ENCODE measurements at places on chromosomes 6 and 20. TPM values are rescaled to one million over a fixed set of nuclear protein-coding genes. Genes with fewer than 3 reads are reported as not detected.
A peak's percentile ranks its signal among the peaks of the same experiment; 100 is the strongest.

DNA sequence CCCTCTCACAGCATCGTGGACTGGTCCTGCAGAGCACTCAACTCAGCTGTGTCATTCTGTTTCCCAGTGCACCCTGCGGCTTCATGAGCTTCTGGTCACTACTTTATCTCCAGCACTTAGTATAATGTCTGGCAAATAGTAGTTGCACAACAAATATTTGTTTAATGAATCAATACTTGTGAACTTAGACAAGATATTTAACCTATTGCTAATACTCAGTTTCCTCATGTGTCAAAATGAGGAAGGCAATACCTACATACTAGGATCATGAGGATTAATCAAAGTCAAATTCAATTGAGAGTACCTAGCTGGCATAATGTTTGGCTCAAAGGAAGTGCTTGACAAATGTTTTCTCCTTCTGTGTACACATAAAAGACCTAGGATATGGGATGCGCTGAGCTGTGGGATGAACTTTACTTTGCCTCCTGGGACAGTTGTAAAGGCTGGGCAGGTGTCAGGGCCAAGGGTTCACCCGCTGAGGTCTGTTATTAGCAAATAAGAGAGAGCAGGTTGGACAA, 86.3 kb downstream of the FNDC1 start:
- H3K36me3 ChIP-seq, result no peaks in the 10 kb centered on the region
- no peaks in the 10 kb centered on the region for H3K27me3 ChIP-seq
- H3K27ac ChIP-seq, result no peak overlapping the region
- no peaks in the 10 kb centered on the region for H3K4me1 ChIP-seq
- H3K4me3 ChIP-seq, result no peak overlapping the region

GRCh38 chr6:69758214-69758613, 38.6 kb downstream of the LMBRD1 start:
- no peaks in the 10 kb centered on the region for H3K27me3 ChIP-seq
- no peak overlapping the region for H3K27ac ChIP-seq
- H3K36me3 ChIP-seq, result no peaks in the 10 kb centered on the region
- no peak for DNase-seq
- no peak overlapping the region for H3K4me3 ChIP-seq

DNA sequence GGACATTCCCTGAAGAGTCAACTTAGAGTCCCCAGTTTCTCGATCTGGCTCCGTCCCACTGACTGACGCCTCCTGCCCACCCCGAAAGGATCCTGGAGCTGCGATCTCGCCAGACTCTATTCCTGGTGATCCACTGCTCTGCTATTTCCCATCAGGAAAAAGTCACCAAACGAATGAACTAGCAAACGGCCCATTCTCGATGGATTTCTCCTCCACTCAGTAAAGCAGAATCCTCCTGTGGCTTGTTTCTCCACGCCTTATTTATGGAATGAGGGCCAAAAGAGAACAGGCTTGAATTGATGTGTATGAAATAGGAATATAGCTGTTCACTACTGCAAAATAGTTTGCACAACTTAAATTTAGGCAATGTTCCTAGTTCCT, 5.4 kb downstream of the NKX2-4 start:
- H3K27ac ChIP-seq, result no peak overlapping the region
- H3K27me3 ChIP-seq, result peaks cover 37% of the 10 kb centered on the region
- no peak overlapping the region for H3K4me3 ChIP-seq
- no peaks in the 10 kb centered on the region for H3K4me1 ChIP-seq
- no peaks in the 10 kb centered on the region for H3K36me3 ChIP-seq

- peaks cover 13% of the 10 kb centered on the region for H3K27me3 ChIP-seq
- no peak overlapping the region for H3K4me3 ChIP-seq
- no peak for DNase-seq
These were observed 19.8 kb downstream of the COL20A1 start for GRCh38 chr20:63312690-63313348.

DNA sequence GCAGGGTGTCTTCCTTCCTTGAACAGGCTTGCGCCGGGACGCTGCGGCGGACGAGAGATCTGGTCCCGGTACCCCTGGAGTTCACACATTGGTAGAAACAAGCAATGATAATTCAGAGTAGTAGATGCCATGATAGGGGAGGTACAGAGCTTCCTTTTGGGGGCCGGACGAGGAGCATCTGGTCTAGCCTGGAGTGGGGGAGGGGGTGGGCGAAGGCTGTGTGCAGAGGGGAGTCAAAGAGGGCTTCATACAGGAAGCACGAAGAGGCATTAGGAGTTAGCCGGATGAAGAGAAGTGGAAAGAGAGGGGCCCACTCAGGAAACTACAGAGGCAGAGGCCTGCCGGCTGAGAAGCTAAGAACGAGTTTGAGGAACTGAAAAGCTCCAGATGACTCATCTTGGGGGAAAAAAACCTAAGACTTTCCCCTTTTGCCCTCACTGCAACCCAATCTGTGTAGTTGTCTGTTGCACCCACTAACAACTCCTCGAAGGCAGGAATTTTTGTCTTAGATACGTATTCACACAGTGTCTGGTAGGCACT, 611 bp downstream of the CNPY3 start:
- DNase-seq, result no peak
- H3K4me1 ChIP-seq, result peaks cover 6% of the 10 kb centered on the region
- H3K27ac ChIP-seq, result peak overlapping the region; percentile 92

- no peaks in the 10 kb centered on the region for H3K36me3 ChIP-seq
- no peak overlapping the region for H3K27ac ChIP-seq
- no peak for DNase-seq
- H3K4me1 ChIP-seq, result no peaks in the 10 kb centered on the region
- H3K27me3 ChIP-seq, result no peaks in the 10 kb centered on the region
- no peak overlapping the region for H3K4me3 ChIP-seq
These were observed 357.3 kb upstream of the JARID2 start for GRCh38 chr6:14888575-14889000.

DNA sequence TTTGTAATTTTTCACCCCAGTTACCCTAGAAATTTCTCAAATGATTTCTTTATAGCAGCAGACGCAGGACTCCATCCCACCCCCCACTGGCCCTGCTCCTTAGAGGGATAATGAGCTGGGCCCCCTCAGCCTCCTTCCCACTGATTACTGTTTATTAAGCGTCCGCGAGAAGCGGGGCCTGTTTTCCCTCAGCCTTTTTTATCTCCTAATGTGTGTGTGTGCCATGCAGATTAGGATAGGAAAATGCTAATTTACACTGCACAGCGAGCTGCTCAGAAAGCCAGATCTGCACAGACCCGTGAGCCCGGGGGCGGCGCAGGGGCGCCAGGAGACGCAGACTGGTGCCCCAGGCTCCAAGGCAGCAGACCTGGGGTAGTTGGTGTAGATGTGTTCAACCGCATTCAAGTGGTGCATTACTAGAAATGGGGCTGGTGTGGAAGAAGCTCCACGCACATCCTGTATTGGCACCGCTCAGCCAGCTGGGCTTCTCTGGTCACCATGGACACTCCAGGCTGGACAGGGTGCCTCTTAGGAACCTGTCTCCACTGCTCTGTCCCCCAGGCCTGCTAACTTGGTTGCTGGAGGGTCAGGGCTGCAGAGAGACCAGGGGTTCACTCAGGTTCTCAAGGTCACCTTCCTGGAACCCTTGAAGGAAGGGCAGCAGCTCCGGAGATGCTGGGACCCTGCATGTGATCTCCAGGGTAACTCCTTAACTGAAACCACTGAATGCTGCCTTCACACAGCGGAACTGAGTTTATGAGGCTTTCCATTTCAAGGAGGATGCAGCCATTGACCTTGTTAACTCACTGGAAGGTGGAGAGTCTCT, 256.3 kb downstream of the ERMARD start:
- no peaks in the 10 kb centered on the region for H3K4me1 ChIP-seq
- no peaks in the 10 kb centered on the region for H3K27me3 ChIP-seq
- H3K27ac ChIP-seq, result no peak overlapping the region
- no peak for DNase-seq

DNA sequence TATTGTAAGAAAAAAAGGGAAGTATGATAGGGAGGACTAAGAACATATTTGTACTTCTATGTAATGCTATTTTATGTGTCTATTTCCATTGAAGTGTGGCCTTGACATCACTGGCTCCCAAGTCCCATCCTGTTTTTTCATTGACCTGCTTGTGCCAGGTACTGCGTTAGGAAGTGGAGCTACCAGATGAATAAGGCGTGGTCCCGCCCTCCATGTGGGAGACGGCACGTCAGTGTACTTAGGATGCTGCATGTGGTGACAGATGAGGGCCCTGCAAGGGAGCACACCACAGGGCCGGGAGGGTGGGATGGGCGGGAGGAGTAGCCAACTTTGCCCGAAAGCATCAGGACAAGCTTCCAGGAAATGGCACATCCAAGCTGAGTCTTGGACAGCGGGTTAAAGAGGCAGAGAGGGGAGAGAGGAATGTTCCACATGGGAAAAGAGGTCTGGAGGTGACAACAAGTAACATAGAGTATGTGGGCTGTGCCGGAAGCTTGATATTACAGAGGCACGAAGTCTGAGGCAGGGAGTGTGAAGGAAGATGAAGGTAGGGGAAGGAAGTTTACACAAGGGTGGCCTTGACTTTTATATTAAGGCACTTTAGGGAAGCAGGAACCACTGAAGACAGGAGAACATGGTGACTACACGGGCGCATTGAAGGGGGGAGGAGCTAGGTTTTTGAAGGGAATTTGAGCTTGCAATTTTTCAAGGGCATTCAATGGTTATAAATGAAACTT, 140.6 kb downstream of the MTHFD1L start:
- no peaks in the 10 kb centered on the region for H3K4me1 ChIP-seq
- no peak for DNase-seq
- H3K4me3 ChIP-seq, result no peak overlapping the region
- no peaks in the 10 kb centered on the region for H3K36me3 ChIP-seq
- no peaks in the 10 kb centered on the region for H3K27me3 ChIP-seq

- H3K4me3 ChIP-seq, result no peak overlapping the region
- DNase-seq, result no peak
- H3K27me3 ChIP-seq, result no peaks in the 10 kb centered on the region
- no peaks in the 10 kb centered on the region for H3K36me3 ChIP-seq
- no peak overlapping the region for H3K27ac ChIP-seq
These were observed 138.0 kb downstream of the GRIK2 start for GRCh38 chr6:101531538-101531937.

- no peak overlapping the region for H3K27ac ChIP-seq
- no peaks in the 10 kb centered on the region for H3K4me1 ChIP-seq
These were observed 32.5 kb downstream of the POFUT1 start for GRCh38 chr20:32240205-32240604.

DNA sequence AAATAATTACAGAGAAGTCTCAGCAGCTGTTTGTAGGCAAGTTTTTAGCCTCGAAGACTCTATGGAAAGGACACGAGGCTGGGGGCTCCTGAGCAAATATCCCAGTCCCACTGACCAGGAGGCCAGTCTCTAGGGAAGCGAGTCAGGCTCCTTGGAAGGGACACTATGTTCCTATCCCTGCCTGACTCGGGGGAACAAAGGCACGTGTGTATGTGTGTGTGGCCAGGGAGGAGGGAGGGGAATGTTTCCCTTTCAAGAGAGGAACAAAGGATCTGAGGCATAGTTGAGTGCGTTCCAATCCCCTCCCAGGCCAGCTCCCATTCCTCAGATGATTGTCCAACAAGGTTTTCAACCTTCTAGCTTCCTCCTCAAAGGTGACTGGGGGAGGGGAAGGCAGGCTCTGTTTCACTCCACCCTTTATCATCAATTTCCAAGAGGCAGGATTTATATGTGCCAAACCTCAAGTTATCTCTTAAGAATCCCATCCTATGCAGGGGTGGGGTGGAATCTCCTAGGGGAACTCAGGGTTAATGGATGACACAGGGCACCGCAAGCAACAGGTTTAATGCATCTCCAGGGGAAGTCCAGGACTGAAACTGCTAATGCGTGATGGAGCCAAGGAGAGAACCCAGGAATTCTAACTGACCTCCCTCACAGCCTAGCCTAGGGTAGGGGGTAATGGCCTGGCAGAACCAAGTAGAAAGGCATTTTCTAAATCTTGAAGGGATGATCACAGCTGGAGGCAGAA, 9.9 kb downstream of the BCL2L1 start:
- H3K36me3 ChIP-seq, result no peaks in the 10 kb centered on the region
- DNase-seq, result peak; percentile 96
- peaks cover 39% of the 10 kb centered on the region for H3K4me1 ChIP-seq
- H3K27me3 ChIP-seq, result no peaks in the 10 kb centered on the region
- peak overlapping the region; percentile 8 for H3K4me3 ChIP-seq
- peak overlapping the region; percentile 94 for H3K27ac ChIP-seq

- H3K36me3 ChIP-seq, result no peaks in the 10 kb centered on the region
- no peak overlapping the region for H3K4me3 ChIP-seq
- H3K27me3 ChIP-seq, result no peaks in the 10 kb centered on the region
These were observed 262.0 kb downstream of the CDC5L start for GRCh38 chr6:44649365-44650025.

- no peak for DNase-seq
- no peak overlapping the region for H3K4me3 ChIP-seq
- H3K27ac ChIP-seq, result no peak overlapping the region
- H3K4me1 ChIP-seq, result no peaks in the 10 kb centered on the region
These were observed 15.1 kb upstream of the MCM3 start for GRCh38 chr6:52299653-52300052.

- H3K27me3 ChIP-seq, result no peaks in the 10 kb centered on the region
- no peak for DNase-seq
- H3K4me3 ChIP-seq, result no peak overlapping the region
- H3K27ac ChIP-seq, result no peak overlapping the region
- H3K36me3 ChIP-seq, result no peaks in the 10 kb centered on the region
These were observed 99.9 kb downstream of the AIG1 start for GRCh38 chr6:143160439-143161220.

GRCh38 chr6:169487579-169488436, 214.0 kb downstream of the WDR27 start:
- DNase-seq, result no peak
- H3K27me3 ChIP-seq, result no peaks in the 10 kb centered on the region
- H3K36me3 ChIP-seq, result no peaks in the 10 kb centered on the region
- H3K4me3 ChIP-seq, result no peak overlapping the region

DNA sequence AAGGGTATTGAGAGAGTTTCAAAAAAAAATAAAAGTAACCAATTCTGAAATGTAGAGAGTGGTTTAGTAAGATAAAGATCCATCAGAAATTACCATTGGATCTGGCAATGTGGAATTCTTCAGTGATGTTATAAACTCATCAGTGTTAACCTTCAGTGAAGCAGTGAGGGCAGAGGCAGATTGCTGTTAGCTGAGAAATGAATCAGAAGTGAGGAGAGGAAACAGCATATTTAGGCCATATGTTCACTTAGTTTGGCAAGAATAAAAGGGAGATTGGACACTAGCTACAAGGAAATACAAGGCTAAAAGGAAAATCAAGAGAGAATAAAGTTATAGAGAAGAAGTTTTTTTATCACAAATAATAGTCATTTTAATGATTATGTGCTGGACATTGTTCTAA, 9.6 kb downstream of the KCNQ5 start:
- no peaks in the 10 kb centered on the region for H3K4me1 ChIP-seq
- H3K36me3 ChIP-seq, result no peaks in the 10 kb centered on the region
- no peak overlapping the region for H3K27ac ChIP-seq
- no peak overlapping the region for H3K4me3 ChIP-seq

GRCh38 chr6:85473748-85474147, 23.9 kb downstream of the NT5E start:
- no peaks in the 10 kb centered on the region for H3K27me3 ChIP-seq
- no peaks in the 10 kb centered on the region for H3K36me3 ChIP-seq
- H3K4me1 ChIP-seq, result no peaks in the 10 kb centered on the region
- H3K27ac ChIP-seq, result no peak overlapping the region
- no peak overlapping the region for H3K4me3 ChIP-seq
- DNase-seq, result no peak

The TMEM170B gene
- total RNA-seq, result 2.7 TPM

The DEK gene
- 74.1 TPM for total RNA-seq

The SRMS gene
- 1.6 TPM for total RNA-seq

The OR2J3 gene
- total RNA-seq, result 0.09 TPM

The PHF10 gene
- 45.9 TPM for total RNA-seq
